ENCODE measurements at places on chromosomes 12 and 14.

DNA sequence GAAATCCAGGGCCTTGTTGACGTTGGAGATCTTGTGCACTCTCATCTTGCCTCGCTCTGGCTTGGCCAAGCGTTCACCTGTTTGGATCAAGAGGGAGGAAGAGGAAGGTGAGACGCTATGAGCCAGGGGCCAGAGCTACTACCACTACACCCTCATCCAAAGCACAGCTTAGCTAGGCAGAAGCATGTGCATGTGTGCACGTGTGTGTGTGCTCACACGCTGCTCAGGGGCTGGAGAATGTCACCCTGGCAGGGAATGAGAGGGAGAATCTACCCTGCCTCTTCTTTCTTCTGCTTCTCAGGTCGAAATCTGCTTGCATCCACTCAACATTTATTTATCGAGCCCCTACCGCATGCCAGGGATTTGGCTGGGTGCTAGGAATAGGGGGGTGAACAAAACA is 58.1 kb downstream of the ACTN1 start:
- no peak for DNase-seq

DNA sequence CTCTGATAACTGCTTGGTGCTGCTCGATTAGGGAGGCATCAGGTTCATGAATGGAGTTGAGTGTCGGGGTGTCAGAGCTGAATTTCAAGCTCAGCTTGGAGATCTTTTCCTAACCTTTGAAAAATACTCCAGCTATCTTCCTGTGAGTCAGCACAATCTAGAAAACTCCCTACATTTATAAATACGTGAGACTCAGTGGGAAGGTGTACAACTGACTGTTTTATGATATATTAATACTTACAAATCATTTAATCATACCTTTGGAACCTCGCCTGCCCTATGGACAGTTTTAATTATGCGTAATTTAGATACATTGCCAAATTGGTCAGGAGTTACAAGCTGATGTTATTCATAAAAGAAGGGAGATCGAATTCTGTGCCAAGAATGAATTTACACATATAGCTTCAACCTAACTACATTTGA is 961 bp downstream of the CMAS start:
- DNase-seq: no peak

- no peak for DNase-seq
These were observed 195.5 kb upstream of the BTG1 start for GRCh38 chr12:92341065-92341668.

DNA sequence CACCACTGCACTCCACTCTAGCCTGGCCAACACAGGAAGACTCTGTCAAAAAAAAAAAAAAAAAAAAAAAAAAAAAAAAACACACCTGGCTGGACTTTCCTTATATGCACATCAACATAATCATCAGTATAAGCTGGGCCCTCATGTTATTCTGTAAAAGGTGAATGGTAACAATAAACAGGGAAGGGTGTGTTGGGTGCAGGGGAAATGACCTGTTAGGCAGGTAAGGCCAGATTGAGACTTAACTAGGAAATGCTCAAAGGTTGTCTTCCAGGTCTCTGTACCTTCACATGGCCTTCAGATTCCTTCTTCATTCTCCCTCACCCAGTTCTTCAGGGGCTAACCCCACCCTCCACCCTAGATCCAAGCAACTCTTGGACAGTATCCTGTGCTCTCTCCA is 47.5 kb downstream of the ESR2 start:
- DNase-seq: no peak

DNA sequence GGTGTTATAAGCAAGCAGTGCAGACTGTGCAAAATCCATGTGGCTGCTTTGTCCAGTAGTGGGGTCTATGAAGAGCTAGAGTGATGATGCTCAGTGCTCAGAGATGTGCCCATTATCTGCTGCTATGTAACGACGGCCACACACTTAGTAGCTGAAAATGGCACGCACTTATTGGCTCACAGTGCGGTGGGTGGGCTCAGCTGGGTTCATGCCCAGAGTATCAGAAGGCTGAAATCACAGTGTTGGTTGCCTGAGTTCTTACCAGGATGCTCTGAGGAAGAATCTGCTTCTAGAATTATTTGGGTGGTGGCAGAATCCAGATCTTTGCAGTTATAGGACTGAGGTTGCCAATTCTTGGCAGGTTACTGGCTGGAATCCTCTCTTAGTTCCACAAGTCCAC is 124.7 kb downstream of the SLC15A4 start:
- no peak for DNase-seq

GRCh38 chr12:63220921-63221320 is 69.9 kb upstream of the AVPR1A start:
- no peak for DNase-seq

- no peak for DNase-seq
These were observed 14.6 kb downstream of the PCNX4 start for GRCh38 chr14:60106339-60106738.

GRCh38 chr12:52650520-52651081 is 1.4 kb downstream of the KRT2 start:
- DNase-seq: no peak

- DNase-seq: no peak
These were observed 20.0 kb upstream of the BCL7A start for GRCh38 chr12:122001466-122002209.

GRCh38 chr12:120884644-120885043 is 19.5 kb downstream of the SPPL3 start:
- DNase-seq: no peak

GRCh38 chr14:40870252-40870651 is 736.4 kb upstream of the LRFN5 start:
- DNase-seq: no peak

GRCh38 chr12:48451372-48451771 is 21.0 kb upstream of the ANP32D start:
- no peak for DNase-seq

DNA sequence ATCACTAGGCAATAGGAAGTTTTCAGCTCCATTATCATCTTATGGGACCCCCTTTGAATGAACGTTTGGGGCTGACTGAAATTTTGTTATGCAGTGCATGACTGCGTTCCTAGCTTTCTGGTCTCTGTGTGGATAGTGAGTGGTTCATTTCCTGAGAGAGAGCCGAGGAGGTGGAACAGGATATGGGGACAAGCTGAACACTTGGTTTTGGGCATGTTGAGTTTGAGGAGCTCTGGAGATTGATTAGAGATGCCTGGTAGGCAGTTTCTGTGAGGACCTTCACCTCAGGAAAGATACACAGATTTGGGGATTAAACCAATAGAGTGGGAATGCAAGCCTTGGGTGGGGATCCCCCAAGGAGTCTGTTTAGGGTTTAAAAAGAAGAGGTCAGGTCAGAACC is 27.7 kb downstream of the TEAD4 start:
- DNase-seq: no peak

DNA sequence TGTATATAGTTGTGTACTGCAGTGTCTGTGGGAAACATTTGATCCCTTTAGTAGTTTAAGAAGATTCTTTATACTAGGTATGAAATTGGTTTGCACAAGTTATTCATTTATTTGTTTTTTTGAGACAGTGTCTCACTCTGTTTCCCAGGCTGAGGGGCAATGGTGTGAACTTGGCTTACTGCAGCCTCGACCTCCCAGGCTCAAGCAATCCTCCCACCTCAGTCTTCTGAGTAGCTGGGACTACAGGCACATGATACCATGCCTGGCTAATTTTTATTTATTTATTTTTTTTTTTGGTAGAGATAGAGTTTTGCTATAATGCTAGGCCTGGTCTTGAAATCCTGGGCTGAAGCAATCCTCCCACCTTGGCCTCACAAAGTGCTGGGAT is 209.4 kb downstream of the RASSF9 start:
- no peak for DNase-seq

- no peak for DNase-seq
These were observed 40.1 kb downstream of the SMIM41 start for GRCh38 chr12:52119398-52120254.

GRCh38 chr14:60647837-60648248 is 1.4 kb downstream of the SIX1 start:
- DNase-seq: no peak

- no peak for DNase-seq
These were observed 18.4 kb downstream of the SAV1 start for GRCh38 chr14:50649691-50650090.

GRCh38 chr14:21965042-21965441 is 291.4 kb upstream of the OR4E1 start:
- DNase-seq: no peak

- DNase-seq: no peak
These were observed 53.1 kb upstream of the GNPNAT1 start for GRCh38 chr14:52844262-52845060.

- DNase-seq: no peak
These were observed 235.8 kb upstream of the TMTC1 start for GRCh38 chr12:30019366-30020140.

DNA sequence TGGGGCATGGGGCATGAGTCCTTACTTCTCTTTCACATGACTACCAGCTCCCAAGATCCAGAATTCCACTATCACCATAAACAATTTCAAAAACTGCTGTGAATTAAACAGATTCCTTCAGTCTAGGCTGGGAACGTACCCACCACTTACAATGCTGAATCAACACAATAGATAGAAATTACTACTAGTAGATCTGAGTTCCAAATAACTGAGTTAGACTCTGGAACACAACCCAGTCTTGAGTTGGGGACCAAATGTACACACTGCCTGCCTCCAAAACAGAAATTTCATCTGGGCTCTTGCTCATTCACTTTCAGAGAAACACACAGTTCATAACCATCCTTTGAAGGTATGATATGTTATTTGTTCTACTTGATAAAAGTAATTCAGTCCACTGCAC is 8.9 kb downstream of the CORO1C start:
- no peak for DNase-seq

DNA sequence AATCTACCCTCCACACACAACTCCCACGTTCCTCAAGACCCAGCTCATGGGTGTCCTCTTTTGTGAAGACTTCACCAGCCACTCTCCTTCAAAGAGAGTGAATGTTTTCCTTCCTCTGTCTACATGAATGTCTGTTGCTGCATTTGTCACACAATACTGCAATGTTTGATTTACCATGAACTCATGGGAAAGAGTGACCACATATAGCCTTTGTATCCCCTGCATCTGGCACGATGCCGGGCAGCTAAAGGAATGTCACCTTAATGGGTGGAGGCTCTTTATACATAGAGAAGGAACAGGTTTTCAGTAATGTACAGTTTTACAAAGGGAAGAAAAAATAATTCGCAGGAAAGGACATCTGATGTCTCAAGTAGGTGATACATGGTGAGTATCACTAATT is 12.1 kb upstream of the BCDIN3D start:
- no peak for DNase-seq

GRCh38 chr12:52839436-52840105 is 5.5 kb upstream of the KRT79 start:
- DNase-seq: no peak

DNA sequence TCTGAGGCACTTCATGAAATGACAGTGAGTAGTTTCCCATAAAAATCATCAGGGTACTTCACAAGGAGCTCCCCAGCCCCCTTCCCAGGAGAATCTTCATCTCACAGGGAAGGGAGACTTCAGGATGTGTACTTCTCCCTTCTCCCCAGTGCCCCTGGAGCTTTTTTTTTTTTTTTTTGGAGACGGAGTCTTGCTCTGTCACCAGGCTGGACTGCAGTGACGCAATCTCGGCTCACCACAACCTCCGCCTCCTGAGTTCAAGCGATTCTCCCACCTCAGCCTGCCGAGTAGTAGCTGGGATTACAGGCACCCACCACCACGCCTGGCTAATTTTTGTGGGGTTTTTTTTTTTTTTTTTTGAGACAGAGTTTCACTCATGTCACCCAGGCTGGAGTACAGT is 10.4 kb downstream of the ITPK1 start:
- DNase-seq: no peak

DNA sequence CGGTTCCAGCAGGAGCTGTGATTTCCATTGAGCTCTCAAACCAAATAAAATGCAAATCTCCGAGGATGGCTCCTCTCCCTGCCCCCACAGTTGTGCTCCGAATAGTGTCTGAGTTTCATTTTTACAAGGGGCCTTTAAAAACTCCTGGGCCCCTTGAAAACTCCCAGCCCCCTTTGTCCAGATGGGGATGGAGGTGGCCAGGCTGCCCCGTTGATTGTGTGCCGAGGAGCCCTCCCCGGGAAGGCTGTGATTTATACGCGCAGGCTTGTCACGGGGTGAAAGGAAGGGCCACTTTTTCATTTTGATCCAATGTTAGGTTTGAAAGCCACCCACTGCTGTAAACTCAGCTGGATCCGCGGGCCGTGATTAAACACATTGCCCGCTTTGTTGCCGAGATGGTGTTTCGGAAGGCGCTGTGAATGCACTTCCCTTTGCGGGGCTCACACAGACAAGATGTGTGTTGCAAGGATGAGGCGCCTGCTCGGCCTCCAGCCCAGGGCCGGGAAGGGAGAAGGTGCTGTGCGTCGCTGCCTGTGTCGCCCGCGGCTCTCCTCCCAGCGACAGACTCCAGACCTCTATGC is 98.8 kb downstream of the TMEM132C start:
- no peak for DNase-seq

DNA sequence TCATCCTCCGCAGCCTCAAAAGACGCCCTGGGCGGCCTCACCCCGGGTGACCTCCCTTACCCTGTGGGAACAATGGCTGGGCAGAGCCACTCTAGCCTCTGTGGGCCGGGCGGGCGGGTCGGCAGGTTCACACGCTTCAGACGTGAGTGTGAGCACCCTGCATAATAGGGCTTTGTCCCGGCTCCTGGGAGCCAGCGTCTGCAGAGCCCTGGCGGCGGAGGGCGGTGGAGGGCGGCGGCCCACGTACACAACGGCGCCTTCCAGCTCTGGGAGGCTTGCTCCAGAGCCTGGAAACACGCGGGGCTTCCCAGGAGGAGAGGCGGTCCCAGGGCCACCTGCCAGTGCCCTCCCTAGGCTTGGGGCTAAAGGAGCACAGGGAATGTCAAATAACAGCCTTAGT is 205.6 kb downstream of the BCL11B start:
- no peak for DNase-seq

DNA sequence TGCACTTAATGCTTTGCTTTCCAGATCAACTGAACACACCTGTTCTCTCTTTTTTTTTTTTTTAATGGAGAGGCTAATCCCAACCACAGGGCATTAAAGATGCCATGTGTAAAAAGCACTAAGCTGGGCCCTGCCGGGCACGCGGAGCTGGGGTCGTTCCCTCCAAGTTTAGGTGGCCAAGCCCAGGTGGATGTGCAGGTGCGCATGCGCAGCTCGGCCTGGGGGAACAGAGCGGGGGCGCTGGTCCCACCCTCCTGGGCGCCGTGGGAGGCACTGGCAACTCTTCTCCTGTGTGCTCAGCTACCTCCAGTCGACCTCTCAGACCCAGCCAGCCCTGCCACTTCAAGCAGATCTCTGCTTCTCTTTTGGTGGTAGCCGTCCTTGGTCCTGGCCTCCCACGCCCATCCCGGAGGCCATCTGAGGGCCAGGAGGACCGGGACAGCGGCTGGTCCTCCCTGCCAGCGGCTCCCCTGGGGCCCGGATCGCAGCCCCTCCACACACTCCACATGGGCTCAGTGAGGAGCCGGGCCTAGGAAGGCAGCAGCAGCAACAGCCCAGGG is 679.3 kb downstream of the BCL11B start:
- DNase-seq: no peak

- DNase-seq: no peak
These were observed 35.4 kb upstream of the RNASE3 start for GRCh38 chr14:20855652-20856291.

DNA sequence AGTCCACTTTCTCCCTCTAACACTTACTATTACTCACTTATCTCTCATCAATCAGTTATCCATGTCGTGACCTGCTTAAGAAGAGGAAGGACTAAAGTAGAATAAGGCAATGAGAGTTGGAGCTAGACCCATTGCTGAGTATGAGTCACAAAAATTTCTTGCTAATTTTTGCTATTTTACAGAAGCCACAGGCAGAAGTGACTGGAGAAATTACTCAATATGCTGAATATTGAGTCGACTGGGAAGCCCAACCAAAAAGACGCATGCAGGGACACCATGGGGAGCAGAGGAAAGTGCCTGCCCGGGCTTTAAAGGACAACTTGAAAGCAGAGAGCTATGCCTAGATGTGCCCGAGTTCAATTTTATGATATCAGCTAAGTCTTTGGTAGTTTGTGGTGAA is 115.4 kb upstream of the FOXG1 start:
- DNase-seq: no peak
